ENCODE measurements at places on chromosomes 3 and 15.
A peak's percentile ranks its signal among the peaks of the same experiment; 100 is the strongest.

- DNase-seq: no peak
Measured at GRCh38 chr15:40911141-40911540, 16.9 kb downstream of the VPS18 start.

GRCh38 chr15:58380280-58380945 lies 51.4 kb upstream of the LIPC start:
- DNase-seq: no peak

- DNase-seq: no peak
Measured at GRCh38 chr3:112904786-112905185, 58.1 kb upstream of the CD200R1L start.

- DNase-seq: no peak
Measured at GRCh38 chr3:134253475-134254226, 3.0 kb upstream of the RYK start.

GRCh38 chr3:194664857-194665256 lies 7.1 kb downstream of the LSG1 start:
- DNase-seq: no peak

DNA sequence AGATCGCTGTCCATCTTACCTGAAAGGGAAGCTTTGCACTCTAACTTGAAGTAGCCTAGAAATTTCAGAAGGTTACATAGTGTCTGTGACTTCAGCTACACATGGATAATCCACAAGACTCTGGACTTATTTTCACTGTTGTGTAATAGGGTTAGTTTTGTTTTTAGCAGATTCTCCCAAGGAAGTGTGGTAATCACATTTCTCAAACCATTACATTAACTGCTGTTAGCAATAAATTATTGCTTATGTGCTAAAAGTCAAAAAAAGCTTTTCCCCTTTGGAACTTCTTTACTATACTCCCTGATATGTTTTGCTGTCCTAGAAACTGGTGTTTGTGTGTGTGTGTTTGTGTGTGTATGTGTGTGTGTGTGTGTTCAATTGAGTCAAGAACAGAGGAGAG lies 351.8 kb upstream of the TPRG1 start:
- no peak for DNase-seq

DNA sequence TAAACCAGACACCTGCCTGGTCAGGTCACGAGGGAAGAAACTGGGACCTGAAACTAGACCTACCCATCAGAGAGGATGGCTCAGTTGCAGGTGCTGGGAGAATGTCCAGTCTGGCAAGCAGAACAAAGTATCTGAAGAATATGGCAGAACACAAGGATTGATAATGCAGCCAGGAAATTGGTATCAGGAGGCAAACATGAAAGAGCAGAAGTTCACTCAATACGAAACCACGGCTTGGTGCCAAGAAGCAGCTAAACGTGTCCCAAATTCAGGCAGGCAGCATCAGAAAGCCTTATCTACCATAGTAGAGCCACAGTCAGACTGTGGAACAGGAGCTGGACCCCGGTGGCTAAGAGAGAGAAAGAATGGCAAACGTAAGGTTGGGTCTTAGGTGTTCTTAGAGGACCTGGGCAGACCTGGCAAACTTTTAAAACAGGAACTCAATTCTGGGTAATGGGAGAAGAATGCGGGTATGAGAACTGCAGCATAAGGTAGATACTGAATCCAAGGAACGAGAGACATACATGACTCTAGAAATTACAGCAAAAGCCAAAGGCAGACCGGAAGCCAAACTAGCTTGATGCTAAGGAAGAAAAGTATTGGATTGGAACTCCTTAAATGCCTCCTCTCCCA lies 169.0 kb upstream of the NECTIN3 start:
- DNase-seq: no peak

GRCh38 chr3:126208182-126208581 lies 27.8 kb upstream of the ALDH1L1 start:
- DNase-seq: no peak

GRCh38 chr3:189936201-189936945 lies 184.3 kb downstream of the P3H2 start:
- no peak for DNase-seq

- no peak for DNase-seq
Measured at GRCh38 chr15:29593629-29594028, 228.6 kb downstream of the TJP1 start.

GRCh38 chr15:79680720-79681119 lies 216.1 kb downstream of the MTHFS start:
- no peak for DNase-seq

DNA sequence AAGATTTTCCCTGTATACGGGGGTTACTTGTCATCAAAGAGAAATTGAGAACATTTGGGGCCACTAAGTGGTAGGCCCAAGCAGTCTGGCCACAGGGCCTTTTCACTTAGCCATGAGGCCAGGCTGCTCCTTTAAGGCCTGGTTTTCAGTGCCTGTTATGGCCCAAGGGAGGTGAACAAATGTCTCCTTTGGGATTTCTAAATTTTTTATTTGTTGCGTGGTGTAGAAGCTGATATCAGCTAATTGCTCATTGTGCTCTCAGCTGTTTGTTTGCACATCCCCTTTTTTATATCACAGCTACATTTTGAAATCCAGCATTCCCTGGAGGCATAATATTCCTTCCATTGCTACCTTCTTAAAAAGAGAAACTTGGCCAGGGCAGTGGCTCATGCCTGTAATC lies 48.5 kb downstream of the RLBP1 start:
- no peak for DNase-seq

DNA sequence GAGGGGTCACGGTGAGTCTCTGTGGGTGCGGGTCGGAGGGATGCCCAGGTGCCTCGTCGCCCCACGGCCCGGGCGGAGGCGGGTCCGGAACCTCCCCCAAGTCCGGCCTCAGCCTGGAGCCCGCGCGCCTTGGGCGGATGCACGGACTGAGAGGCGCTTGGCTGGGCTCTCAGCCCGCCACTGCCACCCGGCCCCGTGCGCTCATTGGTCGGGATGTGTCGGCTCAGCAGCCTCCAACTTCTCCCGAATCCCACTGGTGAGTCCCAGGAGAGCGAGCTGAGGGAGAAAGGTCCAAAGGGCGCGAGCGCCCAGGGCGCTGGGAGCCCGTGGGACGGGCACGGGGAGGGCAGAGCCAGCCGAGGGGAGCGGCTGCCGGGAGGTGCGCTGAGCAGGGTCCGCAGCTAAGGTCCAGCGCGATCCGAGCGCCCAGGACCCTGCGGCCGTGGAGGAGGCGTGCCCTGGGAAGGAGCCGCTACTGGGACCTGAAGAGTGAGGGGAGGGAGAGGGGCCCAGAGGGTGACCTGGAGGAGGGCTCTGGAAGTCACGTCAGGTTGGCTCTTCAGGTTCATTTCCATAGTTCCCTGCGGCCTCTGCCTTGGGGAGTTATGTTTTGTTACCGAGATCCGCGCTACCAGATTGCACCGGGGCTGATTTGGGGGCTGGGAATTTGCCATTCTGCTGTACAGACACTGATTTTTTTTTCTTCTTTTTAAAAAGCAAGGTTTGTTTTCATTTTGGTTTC lies at the start of gene MME:
Gene MME (plus strand): TSS at position 574 of the 742 bp plus-strand sequence. CDS start 3,849 bp downstream, outside the sequence.
- no peak for DNase-seq

DNA sequence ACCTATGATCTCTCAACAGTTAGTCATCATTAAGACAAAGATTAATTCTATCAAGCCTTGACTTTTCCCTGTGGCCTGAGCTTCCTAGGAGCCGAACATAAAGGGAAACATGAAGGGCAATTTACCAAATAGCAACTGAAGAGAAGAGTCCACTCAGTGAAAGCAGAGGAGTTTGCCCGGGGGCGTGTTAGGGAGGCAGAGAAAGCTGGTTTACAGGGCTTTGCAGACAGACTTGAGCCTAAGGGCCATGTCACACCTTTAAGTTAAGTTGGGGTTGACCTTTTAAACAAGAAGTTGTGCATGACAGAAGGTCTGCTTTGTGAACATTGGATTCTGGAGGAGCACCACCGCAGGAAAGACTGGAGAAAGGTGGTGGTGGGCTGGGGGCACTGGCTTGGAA lies 701.8 kb upstream of the CFAP20DC start:
- no peak for DNase-seq

DNA sequence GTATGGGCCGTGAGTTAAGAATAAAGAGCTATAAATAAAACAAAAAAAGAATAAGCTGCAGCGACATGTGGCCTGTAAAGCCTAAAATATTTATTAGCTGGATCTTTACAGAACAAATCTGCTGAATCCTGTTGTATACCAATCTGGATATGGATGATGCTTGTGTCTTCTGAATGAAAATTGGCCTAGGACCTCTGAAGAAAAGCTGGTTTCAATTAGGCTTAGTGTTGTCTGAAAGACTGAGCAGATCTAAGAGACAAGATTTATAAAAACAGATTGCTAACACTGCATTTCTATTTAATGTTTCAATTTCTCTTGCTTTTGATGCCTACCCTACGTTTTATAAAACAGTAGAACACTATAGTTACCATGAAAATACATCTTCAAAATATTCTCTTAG lies 57.9 kb downstream of the ST3GAL6 start:
- DNase-seq: no peak

DNA sequence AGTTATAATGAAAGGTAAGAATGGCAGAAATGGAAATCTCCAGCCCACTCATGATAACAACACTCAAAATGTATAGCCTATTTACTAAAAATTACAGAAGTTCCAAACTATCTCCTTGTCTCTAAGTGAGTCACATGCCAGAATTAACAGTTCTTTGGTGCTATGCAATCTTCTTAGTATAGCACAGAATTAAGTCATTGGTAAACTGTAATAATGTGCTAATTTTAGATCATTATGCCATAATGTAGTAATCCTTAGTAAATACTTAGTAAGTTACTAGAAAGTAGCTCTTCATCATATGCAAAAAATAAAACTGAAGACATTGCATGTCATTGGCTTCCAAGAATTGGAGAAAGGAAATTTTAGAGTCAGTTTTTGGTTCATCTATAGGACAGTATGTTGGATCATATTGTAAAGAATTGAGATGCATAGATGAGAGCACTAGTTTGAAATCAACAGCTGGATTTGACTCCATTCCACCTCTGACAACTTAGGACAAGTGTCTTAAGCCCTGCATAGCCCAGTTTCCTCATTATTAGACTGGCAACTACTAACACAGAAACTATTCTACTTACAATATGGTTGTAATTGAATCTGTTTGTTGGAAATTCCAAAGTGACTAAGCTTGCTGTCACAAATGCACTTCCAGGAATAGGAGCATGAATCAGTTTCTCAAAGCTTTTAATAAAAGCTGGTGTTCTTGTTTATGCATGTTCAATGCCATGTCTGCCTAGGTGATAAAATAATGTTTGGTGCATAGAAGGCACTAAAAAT lies 40.1 kb upstream of the CD47 start:
- no peak for DNase-seq

GRCh38 chr3:45205126-45205525 lies 21.0 kb downstream of the TMEM158 start:
- no peak for DNase-seq

- no peak for DNase-seq
Measured at GRCh38 chr15:72338617-72339321, 18.8 kb upstream of the CELF6 start.

DNA sequence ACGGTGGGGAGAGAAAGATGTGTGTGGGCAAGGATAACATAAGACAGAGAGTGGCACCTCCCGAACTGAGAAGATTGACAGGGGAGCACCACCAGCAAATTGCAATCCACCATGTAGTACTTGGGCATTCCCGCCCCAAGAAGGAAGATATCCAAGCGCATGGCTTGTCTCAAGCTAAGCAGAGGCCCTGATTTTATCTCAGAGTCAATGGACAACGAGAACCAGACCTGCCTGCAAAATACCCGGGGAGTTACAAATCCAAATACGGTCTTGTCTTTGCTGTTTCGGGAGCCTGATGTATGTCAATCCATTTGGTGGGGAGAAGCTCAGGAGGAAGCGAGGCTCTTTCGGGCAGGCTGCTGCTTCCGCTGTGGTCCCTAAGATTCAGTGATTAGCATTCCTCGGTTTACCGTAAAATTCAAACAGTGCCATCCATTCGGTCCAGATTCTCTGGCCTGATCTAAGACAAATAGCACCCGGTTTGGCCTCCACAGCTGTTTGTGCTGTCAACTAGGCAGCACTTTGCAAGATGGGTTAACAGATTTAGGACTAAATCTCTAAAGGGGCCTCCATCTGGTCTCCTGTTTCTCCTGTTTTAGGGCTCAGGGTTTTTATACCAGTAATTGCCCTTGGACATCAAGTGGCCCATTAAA lies 97.7 kb upstream of the WNT5A start:
- no peak for DNase-seq

- DNase-seq: no peak
Measured at GRCh38 chr3:81788610-81789009, 27.2 kb upstream of the GBE1 start.

DNA sequence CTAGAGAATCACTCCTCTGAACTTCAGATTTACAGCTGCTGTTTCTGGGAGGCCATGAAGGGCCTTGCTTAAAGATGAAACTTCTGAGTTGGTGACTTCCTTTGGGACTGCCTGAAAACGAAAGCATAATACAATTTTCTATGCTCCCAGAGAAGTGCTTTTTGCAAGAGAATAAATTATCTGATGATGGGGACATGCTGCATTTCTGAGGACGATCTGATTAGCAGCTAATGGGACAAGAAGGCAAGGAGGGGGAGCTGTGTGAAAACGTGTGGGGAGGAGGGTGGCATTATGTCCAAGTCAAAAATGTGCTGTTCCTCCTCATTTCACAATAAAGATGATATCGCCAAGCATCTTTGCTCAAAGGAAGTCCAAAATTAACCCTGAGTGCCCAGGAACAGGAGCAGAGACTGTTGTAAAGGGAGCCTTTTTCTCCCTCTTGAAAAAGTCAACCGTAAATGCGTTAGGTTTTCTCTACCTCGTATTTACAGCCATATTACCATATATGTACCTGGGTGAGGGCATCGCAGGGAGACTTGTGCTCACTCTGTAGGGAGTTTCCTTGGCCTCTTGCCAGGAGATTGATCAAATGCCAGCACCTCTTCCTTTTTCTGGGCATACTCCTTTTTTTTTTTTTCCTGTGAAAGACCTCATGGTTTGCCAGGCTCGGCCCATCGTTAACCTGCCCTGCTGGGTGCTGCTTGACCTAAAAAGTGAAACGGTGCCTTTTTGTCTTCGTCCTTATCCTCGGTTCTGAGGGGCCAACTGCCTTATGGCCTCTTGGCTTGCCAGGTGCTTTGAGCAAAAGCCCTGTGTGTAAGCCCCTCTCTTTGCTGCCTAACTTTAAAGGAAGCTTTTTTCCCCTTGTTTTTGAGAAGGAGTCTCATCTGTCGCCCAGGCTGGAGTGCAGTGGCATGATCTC lies 11.5 kb downstream of the ITPR1 start:
- DNase-seq: peak; percentile 7

DNA sequence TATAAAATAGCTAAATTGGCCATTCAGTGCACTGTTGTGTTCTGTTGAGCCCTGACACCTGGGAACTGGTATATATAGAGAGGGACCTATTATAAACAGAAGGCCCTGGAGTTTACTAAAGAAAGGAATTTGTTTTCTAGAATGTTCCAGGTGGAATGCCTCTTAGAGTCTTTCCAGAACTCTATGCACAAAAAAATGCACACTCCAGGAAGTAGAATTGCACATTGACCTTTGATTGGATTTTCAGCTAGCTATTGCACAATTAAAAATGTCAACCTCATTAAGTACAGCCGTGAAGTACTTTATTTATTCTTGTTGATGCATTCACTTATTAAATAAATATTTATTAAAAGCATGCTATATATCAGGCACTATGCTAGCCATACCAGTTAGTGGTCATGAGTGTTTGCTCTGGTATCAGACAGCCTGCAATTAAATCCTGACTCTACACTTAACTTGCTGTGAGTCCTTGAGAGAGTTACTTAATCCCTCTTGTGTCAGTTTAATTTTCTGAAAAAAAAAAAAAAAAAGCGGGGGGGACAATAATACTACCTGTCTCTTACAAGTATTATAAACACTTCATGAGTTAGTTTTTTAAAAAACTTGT lies 40.8 kb downstream of the NDUFB4 start:
- DNase-seq: no peak

- no peak for DNase-seq
Measured at GRCh38 chr3:42663581-42664437, 10.3 kb downstream of the ZBTB47 start.

All from activated naive CD4-positive, alpha-beta T cell treated with Interleukin-2 at 50 U/mL for 16 hours (primary cell).